ENCODE measurements at places on chromosomes 11 and 22.

DNA sequence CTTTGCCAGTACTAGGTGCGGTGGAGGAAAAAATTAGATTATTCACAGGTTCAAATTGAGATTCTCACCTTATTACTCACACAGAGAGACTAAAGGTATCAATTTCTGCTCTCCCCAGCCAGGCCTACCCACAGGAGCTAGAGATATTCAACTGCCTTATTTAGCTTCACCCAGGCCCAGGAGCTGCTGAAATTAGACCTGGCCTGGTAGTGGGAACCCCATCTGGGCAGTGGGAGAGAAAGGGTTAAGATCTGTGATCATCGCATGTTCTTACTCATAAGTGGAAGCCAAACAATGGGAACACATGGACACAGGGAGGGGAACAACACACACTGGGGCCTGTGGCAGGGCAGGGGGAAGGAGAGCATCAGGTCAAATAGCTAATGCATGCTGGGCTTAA is 20.9 kb upstream of the MICAL2 start:
- H3K27ac ChIP-seq, result no peak overlapping the region
- DNase-seq, result no peak
- no peaks in the 10 kb centered on the region for H3K27me3 ChIP-seq
- no peaks in the 10 kb centered on the region for H3K36me3 ChIP-seq

GRCh38 chr11:45319077-45319476 is 32.9 kb upstream of the SYT13 start:
- H3K27ac ChIP-seq, result no peak overlapping the region
- peaks cover 7% of the 10 kb centered on the region for H3K27me3 ChIP-seq
- DNase-seq, result no peak
- H3K4me3 ChIP-seq, result no peak overlapping the region
- H3K36me3 ChIP-seq, result no peaks in the 10 kb centered on the region
- H3K4me1 ChIP-seq, result no peaks in the 10 kb centered on the region

DNA sequence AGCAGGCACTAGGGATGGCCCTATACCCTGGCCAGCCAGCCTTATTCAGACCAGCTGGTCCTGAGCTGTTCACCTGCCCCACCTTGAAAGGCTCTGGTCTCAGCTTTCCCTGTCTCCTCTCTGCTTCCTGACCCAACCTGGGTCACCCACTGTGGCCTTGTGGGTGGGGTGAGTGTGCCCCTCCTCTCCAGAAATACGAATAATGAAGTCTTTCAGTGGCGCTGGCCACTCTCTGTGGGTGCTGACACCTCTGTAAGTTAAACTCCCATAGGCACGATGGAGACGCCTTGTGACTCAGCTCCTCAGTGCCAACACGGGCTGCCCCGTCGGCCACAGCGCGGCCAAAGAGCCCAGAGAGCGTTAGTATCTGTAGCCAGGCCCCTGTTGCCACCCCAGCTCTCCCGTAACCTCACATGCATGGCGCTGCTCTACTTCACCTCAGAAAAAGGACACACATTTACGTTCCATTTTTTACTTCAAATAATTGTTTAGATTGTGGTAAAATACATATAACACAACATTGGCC is 74.6 kb upstream of the SEPTIN5 start:
- no peak for DNase-seq
- no peak overlapping the region for H3K4me3 ChIP-seq
- H3K36me3 ChIP-seq, result no peaks in the 10 kb centered on the region
- peaks cover 2% of the 10 kb centered on the region for H3K27me3 ChIP-seq

GRCh38 chr22:43277091-43277490 is 66.1 kb downstream of the SCUBE1 start:
- peaks cover 10% of the 10 kb centered on the region for H3K4me1 ChIP-seq
- no peaks in the 10 kb centered on the region for H3K36me3 ChIP-seq
- H3K27me3 ChIP-seq, result no peaks in the 10 kb centered on the region
- no peak for DNase-seq
- no peak overlapping the region for H3K27ac ChIP-seq

- peak; percentile 88 for DNase-seq
- peaks cover 13% of the 10 kb centered on the region for H3K36me3 ChIP-seq
- H3K27ac ChIP-seq, result peak overlapping the region; percentile 55
- H3K4me1 ChIP-seq, result peaks cover 48% of the 10 kb centered on the region
Measured at GRCh38 chr11:66595245-66595904, 2.4 kb downstream of the CCS start.

DNA sequence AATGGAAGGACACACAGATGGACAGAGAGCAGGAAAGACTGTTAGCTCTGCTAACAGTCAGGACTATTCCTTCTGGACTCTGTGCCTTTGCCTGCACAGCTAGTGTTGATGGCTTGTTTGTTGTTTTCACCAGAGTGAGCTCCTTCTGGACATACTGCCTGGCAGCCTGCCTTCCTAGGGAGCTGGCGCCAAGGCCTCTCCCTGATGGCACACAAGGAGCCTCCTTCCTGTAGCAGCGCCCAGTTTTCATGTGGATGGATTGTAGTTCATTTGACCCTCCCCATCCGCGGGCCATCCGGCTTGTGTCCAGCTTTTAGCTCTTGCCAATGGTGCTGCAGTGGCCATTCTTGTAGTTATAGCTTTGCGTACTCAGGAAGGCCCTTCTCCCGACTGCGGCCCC is 16.6 kb upstream of the BCR start:
- no peak for DNase-seq
- no peaks in the 10 kb centered on the region for H3K36me3 ChIP-seq
- no peaks in the 10 kb centered on the region for H3K4me1 ChIP-seq
- no peak overlapping the region for H3K27ac ChIP-seq
- H3K4me3 ChIP-seq, result no peak overlapping the region
- H3K27me3 ChIP-seq, result no peaks in the 10 kb centered on the region

- DNase-seq, result no peak
- H3K4me1 ChIP-seq, result peaks cover 45% of the 10 kb centered on the region
- no peaks in the 10 kb centered on the region for H3K27me3 ChIP-seq
- H3K4me3 ChIP-seq, result peak overlapping the region; percentile 86
Measured at GRCh38 chr11:59810911-59811259, 307 bp upstream of the MRPL16 start.

GRCh38 chr11:44729713-44730112 is 3.0 kb downstream of the TSPAN18 start:
- H3K27me3 ChIP-seq, result peaks cover 34% of the 10 kb centered on the region
- H3K36me3 ChIP-seq, result no peaks in the 10 kb centered on the region
- no peaks in the 10 kb centered on the region for H3K4me1 ChIP-seq

DNA sequence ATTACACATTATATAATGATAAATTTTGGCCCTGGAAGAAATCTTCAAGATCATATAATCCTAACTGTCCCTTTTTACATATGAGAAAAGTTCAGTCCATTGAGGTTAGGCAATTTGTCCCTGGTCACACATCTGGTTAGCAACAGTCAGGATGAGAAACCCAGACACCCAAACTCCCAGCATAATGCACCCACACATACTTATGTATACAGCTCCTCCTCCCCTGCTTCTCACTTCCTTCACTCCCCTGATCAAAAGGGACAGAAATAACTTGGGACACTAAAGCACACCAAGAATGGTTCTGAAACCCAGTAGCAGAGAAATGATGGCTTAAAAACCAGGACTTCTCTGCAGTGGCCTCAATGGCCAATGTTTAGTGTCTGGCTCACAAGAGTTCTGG is 11.1 kb downstream of the NUMA1 start:
- peaks cover 8% of the 10 kb centered on the region for H3K4me1 ChIP-seq
- peak overlapping the region; percentile 29 for H3K4me3 ChIP-seq
- DNase-seq, result no peak
- H3K36me3 ChIP-seq, result peaks cover 12% of the 10 kb centered on the region

DNA sequence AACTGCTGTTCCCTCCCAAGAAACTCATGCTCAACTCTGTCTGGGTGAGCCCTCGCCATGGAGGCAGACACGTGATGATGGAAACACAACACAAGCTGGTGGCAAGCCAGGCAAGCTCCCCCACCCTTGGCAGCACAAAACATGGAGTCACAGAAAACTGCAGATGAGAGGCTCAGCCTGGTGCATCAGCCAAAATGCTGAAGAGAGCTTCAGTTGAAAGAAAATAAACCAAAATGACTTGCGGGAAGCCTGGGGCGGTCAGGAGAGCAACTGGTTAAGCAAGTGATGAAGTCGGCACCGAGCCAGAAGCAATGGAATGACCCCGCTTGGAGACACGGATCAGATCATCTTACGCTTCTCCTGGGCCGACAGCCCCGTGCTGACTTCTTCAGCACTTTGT is 68.3 kb downstream of the C11orf58 start:
- H3K4me3 ChIP-seq, result no peak overlapping the region
- H3K4me1 ChIP-seq, result peaks cover 6% of the 10 kb centered on the region
- H3K27me3 ChIP-seq, result no peaks in the 10 kb centered on the region

DNA sequence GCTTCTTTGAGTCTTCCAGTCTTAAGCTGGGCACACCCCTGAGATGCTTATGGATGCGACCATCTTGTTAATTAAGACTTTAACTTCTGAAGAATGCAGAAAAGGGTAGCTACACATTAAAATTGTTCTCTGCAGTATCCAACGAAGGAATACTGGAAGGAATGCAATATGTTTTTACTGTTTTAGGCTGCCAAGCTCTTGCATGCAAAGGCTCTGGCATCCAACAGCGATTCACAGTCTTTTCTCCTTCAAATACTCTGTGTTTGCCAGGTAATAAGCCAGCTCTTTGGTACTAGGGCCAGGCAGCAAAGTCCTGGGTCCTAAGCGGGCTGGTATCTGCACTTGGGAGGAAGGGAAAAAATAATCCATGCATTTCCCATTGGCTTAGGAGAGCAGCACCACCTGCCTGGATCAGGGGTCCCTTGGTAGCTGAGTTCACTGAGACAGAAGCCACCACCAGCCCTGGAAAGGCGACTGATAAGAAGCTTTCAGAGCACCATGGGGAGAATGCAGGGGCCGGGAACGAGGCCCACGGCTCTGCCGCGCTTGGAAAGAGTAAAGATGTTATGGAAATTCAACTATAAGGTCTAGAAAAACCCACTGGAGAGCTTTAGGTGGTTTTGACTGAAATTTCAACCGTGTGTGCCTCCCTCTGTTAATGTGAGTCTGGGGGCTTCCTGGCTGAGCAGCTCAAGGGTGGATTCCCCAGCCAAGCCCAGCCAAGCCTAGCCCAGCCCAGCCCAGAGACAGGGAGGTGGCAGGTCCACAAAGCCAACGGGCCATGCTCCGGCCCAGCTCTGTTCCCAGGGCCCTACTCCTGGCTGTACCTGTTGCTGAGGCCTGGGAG is 67.0 kb upstream of the CCND1 start:
- H3K27ac ChIP-seq, result no peak overlapping the region
- H3K4me1 ChIP-seq, result peaks cover 20% of the 10 kb centered on the region
- H3K27me3 ChIP-seq, result no peaks in the 10 kb centered on the region
- H3K4me3 ChIP-seq, result no peak overlapping the region

DNA sequence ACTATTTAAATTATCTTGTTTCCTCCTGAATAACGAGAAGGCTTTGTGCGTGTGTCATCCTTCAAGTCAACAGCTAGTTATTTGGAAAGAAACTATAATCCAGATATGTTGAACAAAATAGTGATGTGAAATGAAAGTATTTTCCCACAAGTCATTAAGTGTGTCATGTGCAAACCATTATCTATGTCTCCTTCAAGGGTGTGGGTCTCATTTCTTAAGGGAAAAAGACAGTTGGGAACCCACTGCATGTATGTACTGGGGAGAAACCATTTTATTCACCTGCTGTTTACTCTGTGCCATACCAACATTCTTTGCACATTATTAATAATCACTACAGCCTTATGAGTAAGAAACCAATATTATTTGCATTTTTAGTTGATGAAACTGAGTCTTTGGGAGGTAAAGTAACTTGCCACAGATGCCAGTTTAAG is 145.3 kb upstream of the CTSC start:
- H3K27me3 ChIP-seq, result no peaks in the 10 kb centered on the region
- no peaks in the 10 kb centered on the region for H3K36me3 ChIP-seq
- H3K4me1 ChIP-seq, result no peaks in the 10 kb centered on the region
- DNase-seq, result no peak
- no peak overlapping the region for H3K4me3 ChIP-seq

DNA sequence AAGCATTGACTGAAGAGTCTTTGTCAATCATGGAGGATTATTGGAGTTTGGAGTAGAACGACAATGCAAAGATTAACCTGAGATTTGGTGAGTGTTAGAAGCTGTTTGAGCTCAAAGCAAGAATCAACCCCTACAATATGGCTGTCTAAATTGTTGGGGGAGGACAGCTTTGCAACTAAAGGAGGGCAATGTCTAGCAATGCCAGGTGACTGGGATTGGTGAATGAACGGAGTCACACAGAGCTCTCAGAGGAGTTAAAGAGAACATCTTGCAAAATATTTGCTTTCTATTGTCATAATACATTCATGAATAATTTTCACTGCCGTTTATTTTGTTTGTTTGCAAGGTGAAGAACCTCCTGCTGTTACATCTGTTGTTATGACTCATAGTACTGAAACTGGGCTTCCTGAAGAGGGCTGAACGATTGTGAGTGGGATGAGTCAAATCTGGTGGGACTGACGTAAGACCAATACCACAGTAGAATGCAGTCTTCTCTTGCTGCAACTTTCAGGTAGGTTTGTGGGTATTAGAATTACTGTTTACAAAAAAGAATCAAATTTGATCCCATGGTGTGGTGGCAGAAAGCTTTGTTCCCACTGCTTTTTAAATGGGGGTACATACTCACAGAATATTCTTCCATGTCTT is 281.9 kb downstream of the CADM1 start:
- no peak for DNase-seq
- H3K36me3 ChIP-seq, result no peaks in the 10 kb centered on the region
- H3K4me3 ChIP-seq, result no peak overlapping the region
- H3K4me1 ChIP-seq, result no peaks in the 10 kb centered on the region
- no peak overlapping the region for H3K27ac ChIP-seq

DNA sequence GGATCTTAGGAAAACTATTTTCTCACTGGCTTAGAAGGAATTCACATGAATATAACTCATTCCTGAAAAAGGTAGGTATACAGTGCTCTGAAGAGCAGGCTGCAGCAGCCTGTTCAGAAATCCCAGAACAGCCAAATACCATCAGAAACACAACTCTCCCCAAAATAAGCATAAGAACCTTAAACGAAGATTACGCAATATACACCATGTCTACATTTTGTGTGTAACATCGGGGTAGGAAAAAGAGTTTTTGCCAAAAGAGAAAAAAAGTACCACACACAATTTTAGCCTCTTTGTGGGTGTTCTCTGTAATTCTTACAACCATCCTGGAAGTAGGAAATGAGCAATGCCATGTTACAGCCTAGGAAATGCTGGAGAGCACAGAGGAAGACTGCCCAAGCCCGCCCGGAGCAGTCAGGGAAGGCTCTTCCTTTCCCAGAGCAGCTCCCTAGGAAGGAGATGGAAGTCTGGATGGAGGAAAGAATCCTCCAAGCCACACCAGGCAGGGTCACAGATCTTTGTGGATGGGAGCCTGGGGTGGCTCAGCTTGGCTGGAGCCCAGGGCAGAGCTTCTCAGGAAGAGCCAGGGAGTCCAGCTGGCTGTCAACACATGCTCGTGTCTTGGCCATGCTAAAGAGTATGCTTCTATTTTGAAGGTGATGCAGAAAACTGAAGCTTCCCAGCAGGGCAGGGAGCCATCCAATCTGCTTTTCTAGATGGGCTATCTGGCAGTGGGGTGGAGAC is 49.7 kb upstream of the ARFGAP3 start:
- H3K36me3 ChIP-seq, result peaks cover 58% of the 10 kb centered on the region
- H3K4me3 ChIP-seq, result no peak overlapping the region
- H3K4me1 ChIP-seq, result peaks cover 18% of the 10 kb centered on the region

- H3K4me1 ChIP-seq, result peaks cover 26% of the 10 kb centered on the region
- no peaks in the 10 kb centered on the region for H3K27me3 ChIP-seq
- peaks cover 6% of the 10 kb centered on the region for H3K36me3 ChIP-seq
- H3K27ac ChIP-seq, result no peak overlapping the region
- DNase-seq, result no peak
Measured at GRCh38 chr11:198236-198806, 5.4 kb downstream of the SCGB1C1 start.

Measured in common myeloid progenitor, CD34-positive (primary cell).